ENCODE measurements at places on chromosomes 11 and 22.

- DNase-seq, result no peak
Measured at GRCh38 chr11:15507592-15507991, 392.9 kb downstream of the INSC start.

DNA sequence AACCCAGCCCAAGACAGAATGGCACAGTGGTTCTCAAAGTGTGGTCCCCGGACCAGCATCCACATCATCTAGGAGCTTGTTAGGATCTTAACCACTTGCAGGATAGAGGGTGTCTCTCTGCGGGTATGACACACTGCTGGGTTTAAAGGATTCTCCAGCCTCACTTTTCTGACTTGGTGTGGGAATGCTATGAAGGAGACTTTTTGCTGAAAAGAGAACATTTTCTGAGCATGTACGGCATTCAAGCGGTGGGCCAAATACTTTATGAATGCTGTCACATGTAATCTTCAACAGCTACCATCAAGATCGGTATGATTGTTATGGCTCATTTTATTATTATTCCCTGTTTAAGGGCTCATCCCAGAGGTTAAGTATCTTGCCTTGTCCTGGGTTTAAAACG is 1.8 kb upstream of the CD82 start:
- DNase-seq, result no peak

DNA sequence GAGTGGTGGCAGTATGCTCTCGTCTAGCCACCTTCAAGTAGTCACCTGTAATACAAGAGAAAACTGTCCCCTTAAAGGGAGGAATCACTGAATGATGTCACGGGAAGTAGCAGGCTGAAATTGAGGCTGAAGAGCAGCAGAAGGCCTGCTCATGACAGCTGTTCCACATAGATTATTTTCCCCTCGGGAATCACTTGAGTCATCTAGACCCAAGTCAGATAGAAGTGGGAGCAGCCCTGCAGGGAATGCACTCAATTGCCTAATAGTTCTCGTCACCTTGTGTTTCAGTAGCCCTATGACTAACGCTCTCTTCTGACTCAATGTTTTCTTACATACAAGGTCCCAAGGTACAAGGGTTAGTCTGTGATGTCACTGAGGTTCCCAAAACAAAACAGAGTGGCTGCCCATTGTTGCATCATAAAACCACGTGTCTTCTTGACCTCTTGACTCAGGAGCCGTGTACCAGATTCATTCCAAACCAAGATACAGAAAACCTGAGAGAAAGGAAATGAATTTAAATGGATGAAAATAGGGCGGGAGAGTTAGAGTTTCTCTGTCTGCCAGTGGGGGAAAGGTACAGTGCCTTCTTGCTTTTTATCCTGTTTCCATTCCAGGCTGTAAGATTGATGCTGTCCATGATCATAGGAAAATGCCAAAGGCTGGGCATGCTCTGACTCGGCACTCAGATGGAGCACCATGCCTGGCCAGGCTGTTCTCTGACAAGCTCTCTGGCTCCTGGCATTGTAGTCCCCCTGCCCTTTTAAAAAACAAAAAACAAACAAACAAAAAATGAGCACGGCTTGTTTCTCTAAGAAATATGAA is 21.6 kb upstream of the C11orf96 start:
- no peak for DNase-seq

DNA sequence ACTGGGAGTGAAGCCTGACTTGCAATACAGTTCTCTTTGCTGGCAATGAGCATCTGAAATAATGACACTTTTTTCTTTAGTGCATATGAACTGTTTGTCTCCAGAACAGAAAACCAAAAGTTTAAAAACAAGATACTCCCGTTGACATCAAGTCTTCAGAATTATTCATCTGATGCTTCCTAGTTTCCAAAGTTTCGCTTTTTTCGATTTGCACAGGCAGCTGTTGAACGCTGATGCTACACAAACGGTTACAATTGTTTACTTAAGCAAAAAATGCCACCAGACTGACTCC is 612 bp upstream of the BIRC2 start:
- no peak for DNase-seq

- no peak for DNase-seq
Measured at GRCh38 chr22:21855676-21856075, 11.8 kb downstream of the MAPK1 start.

- DNase-seq, result no peak
Measured at GRCh38 chr22:28395920-28396753, 283.5 kb downstream of the TTC28 start.

- DNase-seq, result no peak
Measured at GRCh38 chr11:114150671-114151070, 91.2 kb downstream of the ZBTB16 start.

DNA sequence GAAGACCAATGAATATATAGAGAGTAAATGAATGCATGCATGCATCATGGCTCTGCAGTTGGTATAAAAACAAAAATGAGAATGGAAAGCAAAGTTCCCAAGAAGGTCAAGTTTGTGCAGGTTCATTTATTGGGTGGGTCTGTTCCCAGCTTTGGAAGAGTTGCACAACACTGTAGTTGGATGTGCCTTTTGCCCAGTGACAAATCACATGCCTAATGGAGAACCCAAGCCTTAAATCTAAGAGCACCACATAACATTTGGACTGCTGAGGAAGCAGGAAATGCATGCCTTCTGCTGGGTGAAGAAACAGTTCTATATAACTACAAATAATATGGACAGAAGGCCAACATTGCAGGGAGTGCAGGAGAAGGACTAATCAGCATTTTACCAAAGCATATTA is 30.6 kb downstream of the PRCP start:
- no peak for DNase-seq

- DNase-seq, result no peak
Measured at GRCh38 chr11:76234021-76234415, 27.7 kb upstream of the WNT11 start.

- DNase-seq, result no peak
Measured at GRCh38 chr11:23679981-23680380, 816.9 kb upstream of the LUZP2 start.

DNA sequence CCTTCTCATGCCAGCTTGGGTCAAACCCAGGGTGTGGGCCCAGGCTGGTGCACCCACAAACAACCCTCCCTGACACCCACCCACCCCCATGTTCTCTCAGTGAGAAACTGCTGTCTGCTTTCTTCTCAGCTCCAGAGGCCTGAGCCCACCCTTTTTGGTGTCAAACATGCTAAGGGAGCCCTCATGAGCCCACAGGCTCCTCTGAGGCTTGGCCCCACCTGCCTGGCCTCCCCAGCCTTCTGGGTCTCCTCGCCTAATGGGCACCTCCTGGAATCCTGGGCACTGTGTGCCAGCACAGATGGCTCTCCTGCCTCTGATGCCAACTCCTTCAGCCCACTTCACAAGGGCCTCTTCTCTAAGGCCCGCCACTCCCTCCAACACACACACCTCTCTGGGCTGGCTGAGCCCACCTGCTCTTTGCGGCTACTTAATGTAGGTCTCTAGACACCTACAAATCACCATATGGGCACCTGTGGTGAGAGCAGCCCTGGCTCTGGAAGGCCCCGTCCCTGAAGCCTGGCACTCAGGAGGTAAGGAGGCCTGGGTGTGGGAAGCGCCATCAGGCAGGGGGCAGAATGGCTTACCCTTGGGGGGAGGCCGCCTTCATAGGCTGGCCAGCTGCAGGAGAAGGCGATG is 4.4 kb downstream of the NAGA start:
- no peak for DNase-seq

DNA sequence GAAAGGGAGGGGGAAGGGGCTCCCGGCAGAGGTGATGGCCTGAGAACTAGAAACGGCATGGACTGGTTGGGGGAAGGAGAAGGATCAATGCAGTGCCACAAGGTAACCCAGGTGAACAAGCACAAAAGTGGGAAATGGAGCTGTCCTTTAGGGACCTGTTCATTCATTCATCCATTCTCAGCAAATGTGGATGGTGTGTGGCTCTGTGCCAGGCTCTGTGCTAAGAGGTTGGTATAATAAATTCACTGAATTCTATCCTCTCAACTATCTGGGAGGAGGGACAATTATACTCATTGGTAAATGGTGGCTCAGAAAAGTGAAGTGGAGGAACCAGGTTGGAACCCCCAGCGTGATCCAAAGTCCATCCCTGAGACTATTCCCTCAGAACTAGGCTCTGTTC is 18.6 kb upstream of the ARAP1 start:
- DNase-seq, result no peak

GRCh38 chr11:79794484-79795393 is 353.9 kb upstream of the TENM4 start:
- DNase-seq, result no peak

DNA sequence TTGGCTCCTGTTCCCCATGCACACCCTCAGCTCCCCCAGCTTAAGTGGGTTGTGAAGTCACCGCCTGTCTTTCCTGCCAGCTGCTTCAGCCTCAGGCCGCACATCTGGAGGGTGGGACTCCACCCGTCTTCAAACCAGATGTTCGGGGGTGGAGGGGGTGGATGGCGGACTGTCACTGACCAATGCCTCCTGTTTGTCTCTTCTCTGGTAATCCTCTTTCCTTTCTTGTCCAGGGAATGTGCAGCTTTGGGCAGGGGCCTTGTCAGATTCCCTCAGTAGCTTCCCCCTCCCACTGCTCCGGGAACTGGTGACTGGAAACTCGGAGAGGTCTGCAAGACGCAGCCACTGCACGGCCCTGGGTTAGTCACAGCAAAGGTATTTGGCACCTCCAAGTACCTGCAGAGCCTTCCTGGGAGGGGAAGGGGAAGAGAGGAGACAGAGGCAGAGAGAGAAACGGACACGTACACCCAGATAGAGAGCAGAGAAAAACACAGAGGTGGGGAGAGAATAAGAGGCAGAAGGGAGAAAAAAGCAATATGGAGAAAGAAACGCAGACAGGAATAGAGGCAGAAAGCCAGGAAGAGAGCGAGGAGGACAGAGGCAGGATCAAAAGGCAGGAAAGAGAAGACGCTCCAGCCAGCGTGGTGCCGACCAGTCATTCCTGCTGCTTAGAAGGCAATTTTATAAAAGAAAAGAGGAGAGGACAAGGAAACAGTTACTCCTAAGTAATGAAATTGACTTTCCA is 56.1 kb upstream of the TIMP3 start:
- DNase-seq, result no peak

GRCh38 chr11:92682136-92682535 is 287.3 kb upstream of the MTNR1B start:
- DNase-seq, result no peak

DNA sequence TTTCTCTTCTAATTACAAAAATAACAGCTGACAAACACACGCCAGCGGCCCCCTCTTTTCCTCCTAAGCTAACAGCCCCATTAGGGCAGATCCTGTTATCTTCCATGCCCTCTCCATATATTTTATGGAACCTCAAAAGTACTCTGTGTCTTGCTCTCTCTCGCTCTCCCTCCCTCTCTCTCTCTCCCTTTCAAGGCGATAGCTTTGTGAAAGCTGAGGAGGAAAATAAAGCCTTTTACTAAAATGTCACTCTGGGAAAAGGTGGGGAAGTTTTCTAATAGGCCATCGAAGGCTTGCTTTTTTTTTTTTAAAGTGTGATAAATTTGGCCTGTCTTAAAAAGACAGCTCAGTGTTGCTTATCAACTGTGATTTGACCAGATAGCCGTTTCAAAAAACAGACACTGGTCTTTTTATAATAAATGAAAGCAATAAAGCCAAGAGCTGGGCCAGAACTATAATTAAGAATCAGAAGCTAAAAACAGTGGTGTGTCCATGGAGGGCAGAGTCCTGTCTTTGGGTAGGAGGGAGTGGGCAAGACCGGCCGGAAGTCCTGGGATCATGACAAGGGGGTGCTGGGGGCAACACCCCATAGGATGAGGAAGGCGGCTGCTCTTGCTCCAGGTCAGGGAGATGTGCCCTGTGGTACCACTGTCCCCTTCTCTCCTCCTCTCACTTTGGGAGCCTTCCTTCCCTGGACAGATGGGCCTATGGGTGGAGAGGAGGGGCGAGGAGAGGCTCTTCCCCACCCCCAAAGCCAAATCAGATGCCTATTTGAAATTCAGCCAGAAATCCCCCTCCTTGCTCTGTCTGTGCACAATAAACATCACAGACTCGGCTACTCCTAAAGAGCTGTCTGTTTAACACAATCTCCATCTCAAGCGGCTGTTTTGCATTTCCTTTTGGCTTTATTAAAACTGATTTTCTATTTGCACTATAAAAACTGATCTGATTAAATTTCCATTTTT is 267.2 kb downstream of the BUD13 start:
- DNase-seq, result no peak

DNA sequence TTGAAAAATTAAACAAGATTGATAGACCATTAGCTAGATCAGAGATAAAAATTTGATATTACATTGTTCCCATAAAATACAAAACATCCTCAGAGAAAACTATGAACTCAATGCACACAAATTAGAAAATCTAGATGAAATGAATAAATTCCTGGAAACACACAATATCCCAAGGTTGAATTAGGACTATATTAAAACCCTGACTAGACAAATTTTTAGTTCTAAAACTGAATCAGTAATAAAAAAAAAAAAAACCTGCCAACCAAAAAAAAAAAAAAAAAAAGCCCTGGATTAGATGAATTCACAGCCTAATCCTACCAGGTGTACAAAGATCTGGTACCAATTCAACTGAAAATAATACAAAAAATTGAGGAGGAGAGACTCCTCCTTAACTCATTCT is 5.5 kb upstream of the OR8K1 start:
- DNase-seq, result no peak

- no peak for DNase-seq
Measured at GRCh38 chr22:40441761-40442390, 71.5 kb downstream of the SGSM3 start.

DNA sequence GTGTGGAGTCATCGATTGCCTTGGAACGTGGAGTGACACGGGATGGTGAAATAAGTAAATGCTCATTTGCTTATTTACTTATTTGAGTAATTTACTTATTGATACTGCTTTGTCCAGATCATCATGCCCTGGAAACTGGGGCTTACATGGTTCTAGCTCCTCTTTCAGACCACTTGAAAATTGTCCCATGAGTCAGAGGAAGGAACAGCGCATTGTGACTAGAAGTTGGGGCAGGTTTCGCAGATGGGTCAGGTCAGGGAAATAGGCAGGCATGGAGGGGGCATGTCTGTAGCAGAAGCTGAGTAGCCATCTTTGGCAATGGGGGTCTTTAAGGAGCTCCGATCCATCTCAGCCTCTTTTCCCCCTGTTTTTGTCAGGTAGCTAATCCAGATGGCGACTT is 104.2 kb upstream of the SORL1-AS1 start:
- no peak for DNase-seq

DNA sequence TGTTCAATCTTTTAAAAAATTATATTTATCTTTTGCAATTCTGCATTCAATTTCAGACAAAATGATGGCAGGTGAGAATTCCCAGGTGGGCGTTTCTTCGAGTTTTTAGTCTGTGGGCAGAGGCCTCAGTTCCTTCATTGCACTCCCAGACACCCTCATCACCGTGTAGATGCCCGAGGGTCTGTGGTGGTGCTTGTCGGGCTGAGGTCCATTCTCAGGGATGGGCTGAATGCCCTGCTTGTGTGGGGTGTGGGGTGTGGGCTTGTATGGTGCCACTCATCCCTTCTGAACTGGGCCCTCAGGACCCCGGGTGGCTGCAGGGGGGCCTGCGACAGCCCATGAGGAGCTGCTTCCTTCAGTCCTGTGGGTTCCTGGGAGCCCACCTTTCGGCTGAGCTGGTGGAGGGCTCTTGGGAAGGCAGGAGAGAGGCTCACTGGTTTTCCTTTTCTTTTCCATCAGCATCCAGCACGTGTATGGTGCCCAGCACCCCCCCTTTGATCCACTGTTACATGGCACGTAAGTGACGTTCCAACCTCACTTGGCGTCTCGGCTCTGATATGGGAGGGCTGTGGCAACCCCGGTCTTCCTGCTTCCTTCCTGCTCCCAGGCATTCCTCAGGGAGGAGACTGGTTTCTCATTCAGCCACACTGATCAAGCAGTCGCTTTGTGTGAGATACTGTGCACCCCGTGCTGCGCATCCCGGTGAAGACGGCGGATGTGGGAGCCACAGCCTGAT is 29.8 kb downstream of the TBC1D22A start:
- DNase-seq, result no peak

GRCh38 chr11:67606492-67607295 is at the start of gene NDUFV1:
Gene NDUFV1, plus strand, starts transcription at chr11:67606936. Its CDS starts 69 bp downstream, at chr11:67607005.
- peak; percentile 86 for DNase-seq

- DNase-seq, result no peak
Measured at GRCh38 chr11:70570693-70571395, 172.5 kb downstream of the CTTN start.
